ENCODE measurements at places on chromosomes 1 and 21.

DNA sequence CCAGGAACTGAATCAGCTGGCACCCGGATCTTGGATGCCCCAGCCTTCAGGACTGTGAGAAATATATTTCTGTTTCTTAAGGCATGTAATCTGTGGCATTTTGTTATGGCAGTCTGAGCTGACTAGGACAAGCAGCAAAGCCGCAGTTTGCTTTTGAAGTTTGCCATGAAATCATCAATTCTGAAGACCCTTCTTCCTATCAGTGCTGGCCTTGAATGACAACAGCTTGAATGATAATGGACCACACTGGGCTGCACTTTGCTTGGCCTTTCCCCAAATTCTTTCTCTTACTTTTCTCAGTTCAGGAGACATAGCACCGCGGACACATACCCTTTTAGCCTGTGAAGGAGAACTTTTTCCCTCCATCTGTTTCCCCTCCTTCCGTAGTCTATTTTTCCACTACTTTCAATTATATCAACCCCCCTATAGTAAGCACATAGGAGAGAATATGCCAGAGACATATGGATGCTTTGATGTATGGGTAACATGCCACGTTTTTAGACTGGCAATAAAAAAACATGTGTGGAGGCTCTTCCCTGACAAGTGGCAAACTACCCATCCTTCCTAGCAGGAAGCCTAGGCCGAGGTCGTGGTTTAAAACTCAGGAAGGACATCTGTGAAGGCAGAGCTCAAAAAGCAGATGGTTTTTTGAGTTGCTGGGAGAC lies 42.9 kb downstream of the HLX start:
- DNase-seq: no peak

DNA sequence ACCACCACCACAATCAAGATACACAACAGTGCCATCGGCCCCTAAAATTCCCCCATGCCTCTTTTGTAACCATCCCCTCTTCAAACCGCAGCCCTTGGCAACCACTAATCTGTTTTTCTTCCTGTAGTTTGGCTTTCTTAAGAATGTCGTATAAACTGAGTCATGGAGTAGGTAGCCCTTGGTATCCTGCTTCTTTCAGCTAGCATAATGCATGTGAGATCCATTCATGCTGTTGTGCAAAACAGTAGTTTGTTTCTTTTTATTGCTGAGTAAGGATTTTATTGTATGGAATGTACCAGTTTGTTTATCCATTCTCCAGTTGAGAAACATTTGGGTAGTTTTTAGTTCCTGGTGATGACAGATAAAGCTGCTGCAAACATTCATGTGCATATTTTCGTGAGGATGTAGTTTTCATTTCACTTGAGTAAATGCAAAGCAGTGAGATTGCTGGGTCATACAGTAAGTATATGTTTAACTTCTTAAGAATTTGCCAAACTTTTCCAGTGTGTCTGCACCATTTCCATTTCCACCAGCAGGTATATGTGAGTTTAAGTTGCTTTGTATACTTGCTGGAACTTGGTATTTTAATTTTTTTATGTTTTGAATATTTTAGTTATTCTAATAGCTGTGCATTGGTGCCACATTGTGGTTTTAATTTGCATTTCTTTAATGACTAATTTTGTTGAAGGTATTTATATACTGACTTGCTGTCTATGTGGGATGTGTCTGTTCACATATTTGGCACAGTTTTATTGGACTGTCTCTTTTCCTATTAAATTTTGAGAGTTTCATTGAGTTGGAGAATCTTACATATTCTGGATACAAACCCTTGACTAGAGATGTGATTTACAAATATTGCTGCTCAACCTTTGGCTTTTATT lies 148.4 kb upstream of the MAP1LC3C start:
- DNase-seq: no peak

GRCh38 chr1:17611991-17612390 lies 72.5 kb downstream of the ARHGEF10L start:
- no peak for DNase-seq

GRCh38 chr1:6912518-6912917 lies 127.3 kb downstream of the CAMTA1 start:
- no peak for DNase-seq

GRCh38 chr21:37668462-37669239 lies 247.6 kb downstream of the KCNJ6 start:
- no peak for DNase-seq

DNA sequence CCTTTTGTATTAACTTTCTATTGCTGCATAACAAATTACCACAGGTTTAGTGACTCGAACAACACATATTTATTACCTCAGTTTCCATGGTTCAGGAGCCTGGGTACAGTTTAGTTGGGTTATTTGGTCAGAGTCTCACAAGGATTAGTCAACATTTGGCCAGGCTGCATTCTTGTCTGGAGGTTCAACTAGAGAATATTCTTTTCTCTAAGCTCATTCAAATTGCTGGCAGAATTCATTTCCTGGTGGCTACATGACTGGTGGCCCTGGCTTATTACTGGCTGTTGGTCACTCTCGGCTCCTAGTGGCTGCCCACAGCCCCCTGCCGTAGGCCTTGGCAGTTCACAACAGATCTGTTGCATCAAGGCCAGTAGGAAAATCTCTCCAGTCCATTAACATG lies 81.1 kb upstream of the ADAR start:
- no peak for DNase-seq

DNA sequence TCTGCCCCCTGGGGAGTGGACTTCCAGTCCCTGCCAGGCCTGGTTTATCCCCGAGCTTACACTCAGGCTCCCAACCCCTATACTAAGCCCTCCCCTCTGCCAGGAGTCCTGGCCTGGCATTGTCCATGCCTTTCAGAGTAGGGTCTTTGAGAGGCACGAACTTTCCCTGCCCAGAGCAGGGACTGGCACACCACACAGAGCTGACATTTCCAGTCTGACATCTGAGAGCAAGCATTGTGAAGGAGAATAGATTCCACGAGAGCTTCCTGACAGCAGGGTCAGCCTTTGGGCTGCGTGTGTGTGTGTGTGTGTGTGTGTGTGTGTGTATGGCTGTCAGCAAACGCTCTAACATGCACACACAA lies 59.5 kb upstream of the LAPTM5 start:
- DNase-seq: no peak

- no peak for DNase-seq
Observed at GRCh38 chr1:190258003-190258402, 219.7 kb downstream of the BRINP3 start.

DNA sequence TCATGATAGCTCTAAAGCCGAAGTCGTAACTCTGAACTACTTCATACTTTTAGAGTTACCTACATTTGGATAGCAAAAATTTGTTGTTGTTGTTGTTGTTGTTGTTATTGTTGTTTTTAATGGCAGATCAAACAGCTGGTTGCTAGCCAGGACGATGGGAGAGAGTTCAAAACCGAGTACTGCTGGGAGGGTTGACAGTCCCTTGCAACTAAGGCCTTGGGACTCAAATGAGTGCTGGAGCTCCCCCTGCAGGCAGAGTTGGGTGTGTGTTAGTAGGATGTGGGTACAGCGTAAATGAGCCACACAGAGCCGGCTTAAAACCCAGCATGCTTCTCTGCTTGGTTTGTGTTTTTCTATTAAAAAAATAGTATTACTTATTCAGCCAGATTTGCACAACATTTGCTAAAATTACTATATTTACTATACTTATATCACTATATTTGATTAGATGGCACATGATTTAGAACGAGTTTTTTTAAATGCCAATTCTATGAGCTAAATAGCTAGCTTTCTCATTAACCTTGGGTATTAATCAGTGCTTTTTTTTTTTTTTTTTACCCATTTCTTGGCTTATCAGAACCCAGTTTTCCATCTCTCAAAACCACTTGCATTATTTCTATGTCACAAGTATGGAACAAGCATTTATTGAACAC lies 129.2 kb upstream of the SYT6 start:
- peak; percentile 94 for DNase-seq

DNA sequence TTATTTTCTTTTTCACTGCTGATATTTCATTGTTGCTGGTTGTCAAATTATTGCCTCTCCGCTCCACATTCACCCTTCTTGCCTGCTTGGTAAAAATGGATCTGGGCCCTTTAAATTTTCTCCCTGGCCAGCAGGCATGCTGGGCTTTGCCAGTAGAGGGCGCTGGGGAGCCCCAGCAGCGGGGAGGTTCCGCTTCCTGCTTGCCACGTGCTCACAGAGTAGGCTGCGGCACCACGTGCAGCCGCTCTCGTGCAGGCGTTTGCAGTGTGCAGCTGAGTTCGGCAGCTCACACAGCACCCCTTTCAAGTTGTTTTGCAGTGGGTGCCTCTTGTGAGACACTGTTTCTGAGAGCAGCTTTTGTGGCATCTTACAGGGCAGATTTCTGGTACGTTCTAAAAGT lies at the start of gene ACTL8:
Gene ACTL8, plus strand, starts transcription at position 214 of the 400 bp plus-strand sequence. CDS start 67,676 bp downstream, outside the sequence.
- no peak for DNase-seq

DNA sequence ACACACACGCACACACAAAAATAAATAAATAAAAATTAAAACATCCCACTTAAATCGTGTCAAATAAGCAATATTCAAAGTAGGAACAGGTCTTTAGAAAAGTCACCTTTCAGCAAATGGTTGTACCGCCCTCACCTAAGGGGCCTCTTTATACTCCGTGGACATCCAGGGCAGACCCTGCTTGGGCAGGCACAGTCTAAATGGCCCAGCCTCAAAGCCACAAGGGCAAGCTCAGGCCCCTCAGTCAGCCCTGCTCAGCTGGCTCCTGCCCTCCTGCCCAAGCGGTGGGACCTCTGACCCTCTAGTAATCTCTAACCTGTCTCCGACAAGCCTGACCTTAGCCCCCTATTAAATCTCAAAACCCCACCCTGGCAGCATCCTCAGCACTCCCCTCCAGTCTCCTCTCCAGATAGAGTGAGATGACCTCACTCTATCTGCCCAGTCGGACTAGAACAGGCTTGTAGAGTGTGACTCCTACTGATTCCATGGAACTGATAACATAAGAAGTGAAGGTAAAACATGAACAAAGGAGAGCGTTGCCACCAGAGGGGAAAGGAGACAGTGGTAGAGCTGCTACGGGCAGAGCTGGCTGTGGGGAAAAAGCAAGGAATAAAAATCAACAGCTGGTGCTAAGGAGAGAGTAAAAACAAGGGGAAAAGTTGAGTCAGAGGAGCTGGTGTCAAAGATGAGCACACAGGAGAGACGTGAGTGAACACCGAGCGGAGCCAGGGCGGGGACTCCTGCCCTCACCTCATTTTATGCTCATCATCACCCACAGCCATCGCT lies 36.0 kb downstream of the SIPA1L2 start:
- no peak for DNase-seq

GRCh38 chr1:5770981-5771765 lies 221.1 kb downstream of the NPHP4 start:
- no peak for DNase-seq

DNA sequence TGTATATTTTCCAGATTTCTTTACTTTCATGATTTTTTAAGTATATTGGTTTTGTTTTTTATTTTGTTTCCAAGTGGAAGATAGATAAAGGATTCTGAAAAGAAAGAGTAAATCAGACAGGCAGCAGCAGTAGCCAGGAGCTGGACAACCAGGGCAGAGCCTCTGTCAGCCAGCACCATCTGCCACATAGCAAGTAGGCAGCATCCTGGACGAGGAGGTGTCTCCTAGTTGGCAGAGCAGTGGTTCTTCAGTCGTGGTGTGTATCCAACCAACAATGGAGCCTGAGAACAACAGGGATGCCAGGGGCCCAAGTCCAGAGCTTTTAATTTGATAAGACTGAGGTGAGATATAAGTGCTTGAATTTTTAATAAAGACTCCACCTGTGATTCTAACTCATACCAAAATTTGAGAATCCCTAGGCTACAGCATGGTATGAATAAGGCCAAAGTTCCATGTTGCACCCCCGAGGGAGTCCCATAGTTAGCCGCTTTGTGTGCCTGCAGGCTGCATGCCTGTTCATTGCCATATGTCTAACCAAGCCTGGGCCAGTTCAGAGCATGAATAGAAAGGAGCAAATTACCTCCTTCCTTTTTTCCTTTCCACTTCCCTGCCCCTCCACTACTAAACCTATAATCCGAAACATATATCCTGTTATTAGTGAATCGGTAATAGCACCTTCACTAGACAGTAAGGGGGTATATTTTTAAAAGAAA lies 153.2 kb downstream of the NTNG1 start:
- DNase-seq: no peak

GRCh38 chr1:228405979-228406228 lies 731 bp downstream of the TRIM11 start:
- no peak for DNase-seq

DNA sequence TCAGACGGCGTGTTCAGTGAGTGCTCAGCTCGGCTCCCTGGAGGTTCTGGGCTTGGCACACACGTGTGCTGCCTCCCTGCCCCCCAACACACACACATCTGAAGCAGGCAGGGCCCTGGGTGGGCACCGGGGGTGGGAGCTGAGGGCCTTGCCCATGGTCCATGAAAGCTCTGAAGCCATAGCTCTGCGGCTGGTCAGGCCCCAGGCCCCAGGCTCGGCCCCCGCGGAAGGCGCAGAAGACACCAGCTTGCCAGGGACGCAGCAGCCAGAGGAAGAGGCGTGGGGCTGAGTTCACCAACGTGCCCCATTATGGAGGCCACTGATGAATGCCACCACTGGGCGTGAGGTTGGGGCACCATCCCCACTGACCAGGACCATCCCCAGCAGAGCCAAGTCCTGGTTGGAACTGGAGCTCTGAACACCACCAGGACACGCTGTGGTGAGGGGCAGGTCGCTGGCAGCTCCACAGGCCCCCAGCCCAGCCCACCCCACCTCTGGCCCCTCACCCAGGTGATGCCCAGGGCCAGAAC lies 4.2 kb downstream of the AURKAIP1 start:
- no peak for DNase-seq

DNA sequence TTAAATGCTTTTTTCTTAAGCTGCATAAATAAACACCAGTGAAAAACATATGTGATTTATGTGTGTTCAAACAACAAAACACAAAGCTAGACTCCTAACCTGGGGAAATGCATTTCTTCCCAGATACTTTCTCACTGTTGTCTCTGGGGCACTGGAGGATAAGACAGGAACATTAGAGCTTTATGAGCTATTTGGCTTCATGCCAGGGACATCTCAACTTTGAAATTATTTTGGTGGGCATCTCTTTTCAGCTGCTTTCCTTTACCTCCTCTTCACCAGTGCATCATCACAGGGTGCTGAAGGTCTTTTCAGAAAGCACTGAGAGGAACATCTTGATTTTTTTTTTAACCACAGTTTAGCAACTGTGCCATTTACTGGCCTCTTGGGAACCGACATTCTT lies 212.9 kb downstream of the DNM3 start:
- DNase-seq: no peak

GRCh38 chr1:1040004-1040991 lies 20.4 kb downstream of the AGRN start:
- DNase-seq: peak; percentile 90

DNA sequence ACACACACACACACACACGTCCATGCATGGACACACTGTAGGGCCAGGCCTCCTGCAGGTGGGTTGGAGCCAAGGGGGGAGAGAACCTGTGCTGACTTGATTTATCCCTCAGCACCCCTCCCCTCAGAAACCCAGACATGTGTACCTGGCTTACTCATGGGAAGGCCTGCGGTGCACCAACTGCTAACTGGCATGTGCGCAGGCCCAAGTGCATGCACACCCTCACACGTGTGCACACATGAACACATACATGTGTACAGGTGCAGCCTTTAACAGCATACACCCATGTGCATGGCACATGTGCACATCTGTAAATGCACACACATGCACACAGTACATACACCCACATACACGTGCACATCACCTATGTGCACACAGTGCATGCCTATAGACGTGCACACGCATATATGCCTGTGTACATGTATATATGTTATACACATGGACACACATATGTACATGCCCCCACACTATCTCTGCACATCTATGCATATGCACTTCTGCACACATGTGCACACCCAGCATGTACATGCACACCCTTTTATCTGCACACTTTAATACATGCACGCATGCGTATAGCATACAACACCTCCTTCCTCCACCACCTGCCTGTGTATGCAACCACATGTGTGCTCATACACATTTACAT lies 67.5 kb downstream of the TRIM11 start:
- no peak for DNase-seq

- DNase-seq: no peak
Observed at GRCh38 chr1:235708390-235708962, 58.9 kb upstream of the GNG4 start.

Measured in sigmoid colon (tissue), 7 donors.